ENCODE measurements at places on chromosomes 4 and X.

DNA sequence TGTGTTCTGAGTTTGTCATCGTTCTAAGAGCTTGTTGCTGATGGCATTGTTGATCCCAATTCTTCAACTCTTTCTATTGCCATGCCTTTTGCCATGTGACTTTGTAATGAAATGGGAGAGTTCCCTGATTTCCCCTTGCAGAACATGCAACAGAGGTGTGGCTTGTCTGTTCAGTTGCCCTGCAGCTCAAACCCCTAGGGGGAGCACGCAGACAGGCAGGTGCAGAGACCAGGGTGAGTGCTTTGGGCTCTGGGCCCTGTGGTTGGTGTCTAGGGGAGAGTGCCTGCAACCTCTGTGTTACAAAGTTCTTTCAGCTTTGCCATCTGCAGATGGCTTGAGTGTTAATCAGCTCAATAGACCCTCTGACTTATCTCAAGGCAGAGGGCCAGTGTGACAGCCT is 332.7 kb downstream of the MID1IP1 start:
- no peak for DNase-seq

DNA sequence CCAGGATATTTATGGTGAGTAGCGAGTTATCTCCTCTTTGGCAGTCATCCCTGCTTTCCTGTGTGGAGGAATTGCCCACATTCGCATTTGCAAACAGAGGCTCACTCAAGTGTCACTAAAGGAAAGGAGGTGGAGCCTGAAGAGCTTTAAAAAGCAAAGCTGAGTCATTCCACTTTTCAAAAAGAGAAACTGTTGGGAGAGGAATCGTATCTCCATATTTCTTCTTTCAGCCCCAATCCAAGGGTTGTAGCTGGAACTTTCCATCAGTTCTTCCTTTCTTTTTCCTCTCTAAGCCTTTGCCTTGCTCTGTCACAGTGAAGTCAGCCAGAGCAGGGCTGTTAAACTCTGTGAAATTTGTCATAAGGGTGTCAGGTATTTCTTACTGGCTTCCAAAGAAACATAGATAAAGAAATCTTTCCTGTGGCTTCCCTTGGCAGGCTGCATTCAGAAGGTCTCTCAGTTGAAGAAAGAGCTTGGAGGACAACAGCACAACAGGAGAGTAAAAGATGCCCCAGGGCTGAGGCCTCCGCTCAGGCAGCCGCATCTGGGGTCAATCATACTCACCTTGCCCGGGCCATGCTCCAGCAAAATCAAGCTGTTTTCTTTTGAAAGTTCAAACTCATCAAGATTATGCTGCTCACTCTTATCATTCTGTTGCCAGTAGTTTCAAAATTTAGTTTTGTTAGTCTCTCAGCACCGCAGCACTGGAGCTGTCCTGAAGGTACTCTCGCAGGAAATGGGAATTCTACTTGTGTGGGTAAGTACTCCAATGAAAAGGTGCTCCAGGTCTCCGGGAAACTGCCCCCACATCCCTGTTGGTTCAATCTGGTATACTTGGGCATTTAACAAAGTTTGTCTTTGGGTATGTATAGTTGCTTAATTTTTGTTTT is at the start of gene EGF:
Gene EGF (plus strand): TSS at position 178 of the 890 bp plus-strand sequence. CDS start 453 bp downstream, at position 631.
- DNase-seq = no peak

GRCh38 chrX:19293606-19294325 is 50.0 kb upstream of the PDHA1 start:
- DNase-seq = no peak

GRCh38 chr4:46994007-46994405 is 625 bp upstream of the GABRA4 start:
- no peak for DNase-seq

- no peak for DNase-seq
These were observed 53.7 kb downstream of the TRIM2 start for GRCh38 chr4:153257991-153258390.

- no peak for DNase-seq
These were observed 324.2 kb downstream of the TMA16 start for GRCh38 chr4:163818673-163819072.

DNA sequence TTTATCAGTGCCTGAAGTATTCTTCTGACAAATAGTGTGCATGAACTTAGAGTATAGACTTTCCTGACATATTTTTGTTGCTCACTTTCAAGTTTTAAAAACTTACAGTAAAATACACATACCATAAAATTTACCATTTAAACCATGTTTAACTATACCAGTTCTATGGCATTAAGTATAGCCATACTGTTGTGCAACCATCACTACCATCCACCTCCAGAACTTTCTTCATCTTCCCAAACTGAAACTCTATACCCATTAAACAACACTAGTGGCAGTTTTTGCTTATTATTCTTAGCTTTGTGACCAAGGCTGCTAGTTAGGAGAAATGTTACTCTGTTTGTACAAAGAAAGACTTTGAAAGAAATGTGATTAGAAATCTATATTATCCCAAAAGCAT is 25.8 kb downstream of the ATP7A start:
- DNase-seq = no peak

- no peak for DNase-seq
These were observed 71.9 kb upstream of the PRSS48 start for GRCh38 chr4:151204925-151205524.

- no peak for DNase-seq
These were observed 262.2 kb downstream of the RPA4 start for GRCh38 chrX:97145934-97146333.

DNA sequence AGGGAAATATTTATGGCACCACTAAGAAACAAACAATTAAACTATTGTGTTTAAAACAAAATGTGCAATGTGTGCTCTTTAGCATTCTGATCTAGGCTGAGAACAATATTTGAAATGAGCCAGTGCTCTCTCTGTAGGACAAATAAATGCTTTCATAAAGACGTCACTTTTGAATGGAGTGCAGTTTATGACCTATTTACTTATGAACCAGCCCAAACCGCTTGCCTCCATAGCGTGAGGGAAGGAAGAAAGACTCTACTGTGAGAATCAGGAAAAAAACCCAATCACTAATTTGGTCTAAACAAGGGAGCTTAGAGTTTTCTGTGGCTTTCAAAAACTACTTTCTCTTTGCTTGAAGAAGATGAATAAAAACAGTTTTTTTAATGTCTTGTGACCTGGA is 39.4 kb downstream of the SAT1 start:
- no peak for DNase-seq
